ENCODE measurements at places on chromosomes 12 and 14.

DNA sequence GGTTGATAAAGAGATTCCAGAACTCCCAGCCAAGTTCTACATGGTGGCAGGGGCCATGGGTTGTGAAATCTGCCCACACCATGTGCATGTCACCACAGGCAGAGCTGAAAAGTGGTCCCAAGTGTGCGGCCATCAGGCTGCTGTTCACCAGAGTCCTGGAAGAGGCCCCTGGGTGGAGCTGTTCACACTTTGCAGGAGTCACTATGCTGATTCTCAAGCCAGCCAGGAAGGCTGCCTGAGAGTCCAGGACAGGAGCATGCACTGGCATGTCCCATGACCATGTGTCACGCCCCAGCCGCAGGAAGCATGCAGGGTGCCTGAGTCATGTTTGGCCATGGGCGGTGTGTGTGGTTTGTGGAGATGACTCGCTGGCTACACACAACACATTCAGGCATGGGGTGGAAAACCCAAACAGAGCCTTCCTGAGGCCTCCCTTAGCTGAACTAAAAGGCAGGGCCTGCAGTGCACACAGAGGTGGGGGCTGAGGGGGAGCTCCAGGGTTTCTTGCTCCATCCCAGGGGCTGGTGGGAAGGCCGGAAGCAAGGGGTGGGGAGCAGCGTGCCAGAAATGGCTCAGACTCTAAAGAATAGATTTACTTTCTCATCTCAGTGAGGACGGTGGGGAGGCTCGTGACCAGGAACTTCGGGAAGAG lies 19.4 kb downstream of the ABCB9 start:
- peak; percentile 91 for DNase-seq

DNA sequence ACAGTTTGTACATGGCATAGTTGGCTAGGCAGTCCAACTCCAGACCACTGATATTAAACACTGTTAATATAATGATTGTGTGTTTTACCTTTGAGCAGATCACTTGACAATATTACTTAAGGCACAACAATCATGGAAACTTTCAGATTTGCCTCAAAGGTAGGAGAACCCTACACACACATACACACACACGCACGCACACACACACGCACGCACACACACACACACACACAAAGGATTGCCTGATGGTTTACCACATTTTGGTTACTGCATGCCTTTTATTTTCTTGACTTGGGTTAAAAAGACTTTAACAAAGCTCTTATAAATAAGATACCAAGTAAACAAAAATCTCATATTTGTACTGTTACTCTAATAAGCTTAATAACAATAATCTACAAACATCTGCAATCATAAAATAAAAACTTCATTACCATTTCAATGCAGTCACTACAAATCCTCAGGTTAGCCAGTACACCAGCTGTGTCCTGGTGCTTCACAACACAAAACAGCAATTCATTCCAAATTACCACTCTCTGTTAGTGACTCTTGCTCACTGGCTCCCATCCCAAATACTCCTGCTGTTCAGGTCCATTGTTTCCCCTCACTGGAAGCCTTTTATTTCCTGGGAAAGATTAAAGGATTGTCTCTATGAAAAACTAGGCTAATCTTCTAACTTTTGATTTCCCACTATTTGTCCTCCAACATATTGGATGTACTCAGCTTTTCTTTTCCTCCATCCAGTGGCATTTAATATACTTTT lies 175.2 kb upstream of the ATP2B1 start:
- no peak for DNase-seq

DNA sequence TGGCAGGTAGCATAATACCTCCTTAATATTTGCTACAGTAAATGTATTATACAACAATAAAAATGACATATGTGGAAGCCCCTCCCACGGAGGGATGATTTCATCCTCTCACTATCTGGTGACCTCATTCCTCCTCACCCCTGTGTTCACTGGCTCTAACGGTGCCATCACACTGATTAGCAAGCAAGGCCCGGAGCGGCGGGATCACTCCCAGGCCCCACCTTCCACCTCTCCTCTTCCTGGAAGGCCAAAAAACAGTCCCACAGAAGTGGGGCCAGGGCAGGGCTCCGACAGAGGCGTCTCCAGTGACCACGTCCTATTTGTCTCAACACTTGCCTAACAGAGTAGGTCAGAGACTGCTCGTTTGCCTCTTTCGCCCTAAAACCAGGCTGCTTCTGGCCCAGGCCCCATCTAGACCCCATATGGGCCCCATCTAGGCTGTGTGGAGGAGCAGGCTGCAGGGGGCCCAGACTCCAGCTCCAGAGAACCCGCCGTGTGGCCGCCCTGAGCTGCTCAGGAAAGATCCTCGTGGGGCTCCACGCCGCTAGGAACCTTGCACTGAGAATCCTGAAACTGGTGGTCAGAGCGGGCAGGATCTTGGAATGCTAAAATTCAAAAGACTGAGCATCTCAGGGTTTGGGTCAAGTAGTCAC lies 3.7 kb downstream of the SELPLG start:
- DNase-seq = no peak

GRCh38 chr12:103028881-103029639 lies 71.6 kb downstream of the ASCL1 start:
- no peak for DNase-seq

DNA sequence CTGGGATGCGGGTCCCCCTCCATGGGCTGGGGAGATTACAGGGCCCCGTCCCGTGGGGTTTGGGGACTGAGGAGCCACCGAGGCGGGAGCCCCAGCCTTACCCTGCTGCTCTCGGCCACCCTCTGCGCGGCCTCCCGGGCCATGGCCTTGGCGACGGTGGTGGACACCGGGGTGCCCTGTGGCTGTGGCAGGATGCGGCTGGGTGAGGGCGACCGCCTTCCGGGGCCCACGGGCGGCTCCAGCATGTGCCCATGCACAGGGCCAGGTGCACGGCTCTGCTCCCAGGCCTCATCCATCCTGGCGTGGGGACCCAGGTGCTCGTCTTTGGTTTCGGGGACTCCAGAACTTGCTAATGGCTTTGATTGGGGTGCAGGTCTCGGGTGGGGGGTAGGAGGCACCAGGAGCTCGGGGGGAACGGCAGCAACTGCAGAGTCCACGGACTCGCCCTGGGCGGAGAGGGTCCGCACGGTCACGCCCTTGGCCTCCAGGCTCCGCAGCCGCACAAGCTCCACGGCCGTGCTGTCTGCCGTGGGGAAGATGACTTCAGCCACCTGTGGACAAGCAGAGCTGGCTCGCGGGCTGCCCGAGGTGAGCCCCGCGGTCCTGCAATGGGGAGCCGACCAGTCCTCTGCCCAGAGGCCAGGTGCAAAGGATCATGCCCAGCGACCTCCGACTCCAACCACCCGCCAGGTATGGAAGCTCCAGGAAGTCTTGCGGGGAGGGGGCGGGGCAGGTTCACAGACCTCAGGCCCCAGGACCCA lies 99.2 kb downstream of the PIWIL1 start:
- no peak for DNase-seq

GRCh38 chr12:55019784-55020183 lies at the start of gene NEUROD4:
Gene NEUROD4, plus strand, starts transcription at chr12:55019974. Its CDS starts 6,466 bp downstream, at chr12:55026440.
- DNase-seq = peak; percentile 62

- DNase-seq = peak; percentile 8
Observed at GRCh38 chr14:91149462-91149861, 35.6 kb downstream of the DGLUCY start.

DNA sequence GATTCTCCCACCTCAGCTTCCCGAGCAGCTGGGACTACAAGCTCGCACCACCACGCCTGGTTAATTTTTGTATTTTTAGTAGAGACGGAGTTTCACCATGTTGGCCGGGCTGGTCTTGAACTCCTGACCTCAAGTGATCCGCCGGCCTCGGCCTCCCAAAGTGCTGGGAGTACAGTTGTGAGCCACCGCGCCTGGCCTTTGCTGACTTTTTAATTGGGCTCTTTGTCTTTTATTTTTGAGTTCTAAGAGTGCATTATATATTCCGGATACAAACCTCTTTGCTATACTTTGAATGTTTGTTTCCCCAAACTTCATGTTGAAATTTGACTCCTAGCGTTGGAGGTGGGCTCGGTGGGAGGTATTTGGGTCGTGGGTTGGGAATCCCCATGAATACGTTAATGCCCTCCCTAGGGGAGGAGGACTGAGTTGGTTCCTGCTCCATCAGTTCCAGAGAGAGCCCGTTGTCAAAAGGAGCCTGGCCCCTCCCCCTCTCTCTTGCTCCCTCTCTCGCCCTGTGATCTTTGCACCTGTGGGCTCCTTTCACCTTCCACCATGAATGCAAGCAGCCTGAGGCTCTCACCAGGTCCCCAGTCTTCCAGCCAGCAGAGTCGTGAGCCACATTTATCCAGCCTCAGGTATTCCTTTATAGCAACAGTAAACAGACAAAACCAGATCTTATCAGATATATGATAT lies 103.2 kb upstream of the EVL start:
- no peak for DNase-seq

- DNase-seq = no peak
Observed at GRCh38 chr14:61836184-61836583, 74.0 kb downstream of the SNAPC1 start.

GRCh38 chr12:55715169-55715764 lies 579 bp upstream of the BLOC1S1 start:
- no peak for DNase-seq

GRCh38 chr12:26555139-26555538 lies 277.9 kb downstream of the ITPR2 start:
- DNase-seq = no peak

DNA sequence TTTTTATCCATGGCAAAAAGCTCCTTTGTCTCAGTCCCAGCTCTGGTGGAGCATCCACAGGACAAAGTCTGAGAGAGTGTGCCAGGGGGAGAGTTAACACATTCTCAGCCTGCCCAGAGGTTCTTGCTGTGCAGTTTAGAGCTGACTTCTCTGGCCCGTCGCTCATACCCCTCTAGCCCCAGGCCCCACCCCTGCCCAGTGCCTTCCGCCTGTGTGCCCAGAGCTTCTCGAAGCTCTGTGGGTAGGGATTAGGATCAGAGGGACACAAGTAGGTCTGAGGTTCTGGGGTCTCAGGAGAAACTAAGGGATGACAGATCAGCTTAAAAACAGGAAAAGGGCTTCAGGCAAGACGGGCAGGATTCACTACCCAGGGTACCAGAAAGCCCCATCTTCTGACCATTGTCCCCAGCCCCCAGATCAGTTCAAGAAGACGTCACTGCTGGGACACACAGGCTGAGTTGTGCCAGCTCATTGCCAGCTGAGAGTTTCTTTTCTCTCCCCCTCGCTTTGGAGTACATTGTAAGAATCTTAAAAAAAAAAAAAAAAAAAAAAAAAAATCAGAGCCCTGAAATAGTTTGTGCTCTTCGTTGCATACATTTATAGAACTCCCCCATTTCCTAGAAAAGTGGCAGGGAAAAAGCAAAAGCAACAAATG lies 127.0 kb downstream of the GCH1 start:
- no peak for DNase-seq

DNA sequence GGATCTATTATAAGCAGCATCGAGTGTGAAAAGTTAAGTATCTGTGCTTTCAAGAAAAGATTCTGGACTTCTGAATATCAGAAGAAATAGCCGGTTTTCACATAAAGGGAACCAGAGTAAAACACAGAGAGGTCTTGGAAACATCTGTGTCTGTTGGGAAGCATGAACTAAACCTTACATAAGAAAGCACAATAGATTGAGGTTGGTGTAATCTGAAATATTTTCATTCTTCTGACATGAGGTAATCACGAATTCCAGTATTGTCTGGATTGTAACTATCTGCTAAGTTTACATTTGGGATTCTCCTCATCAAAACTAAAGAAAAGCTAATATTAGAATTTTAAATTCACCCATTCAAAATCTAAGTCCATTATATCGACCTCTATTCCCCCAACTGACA lies 161.3 kb downstream of the CPNE8 start:
- no peak for DNase-seq

- DNase-seq = no peak
Observed at GRCh38 chr12:105672121-105672975, 341.9 kb downstream of the C12orf75 start.

- no peak for DNase-seq
Observed at GRCh38 chr14:23661542-23661941, 25.4 kb downstream of the DHRS2 start.

- DNase-seq = peak; percentile 2
Observed at GRCh38 chr14:88181072-88181471, 142.0 kb downstream of the KCNK10 start.

DNA sequence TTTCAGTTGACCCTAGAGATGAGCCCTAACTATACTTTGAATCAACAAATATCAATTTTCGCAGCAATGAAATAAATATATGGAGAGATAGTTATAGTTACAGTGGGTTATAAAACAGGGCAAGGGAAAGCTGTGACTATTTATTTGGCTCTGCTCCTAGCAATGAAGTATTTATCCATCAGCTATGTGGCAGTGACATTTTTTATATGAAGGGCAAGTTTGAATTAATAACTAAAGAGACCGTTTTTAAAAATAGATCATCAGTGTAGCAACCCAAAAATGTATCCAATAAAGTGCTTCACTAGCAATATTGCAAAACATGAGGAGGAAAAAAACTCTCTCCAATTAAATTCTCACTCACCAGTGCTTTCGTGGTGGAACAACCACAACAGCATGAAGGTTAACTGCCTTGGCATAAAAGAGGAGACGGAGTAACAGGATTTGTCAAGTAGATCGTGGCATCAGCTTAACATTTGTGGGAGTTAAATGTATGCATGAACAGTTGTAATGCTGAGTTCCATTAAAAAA lies 58.1 kb upstream of the NUDT4 start:
- DNase-seq = no peak

- DNase-seq = peak; percentile 90
Observed at GRCh38 chr14:103057372-103058163, at the start of gene CDC42BPB. Gene CDC42BPB, minus strand, starts transcription at chr14:103057549. Its CDS starts 376 bp downstream, at chr14:103057173.

DNA sequence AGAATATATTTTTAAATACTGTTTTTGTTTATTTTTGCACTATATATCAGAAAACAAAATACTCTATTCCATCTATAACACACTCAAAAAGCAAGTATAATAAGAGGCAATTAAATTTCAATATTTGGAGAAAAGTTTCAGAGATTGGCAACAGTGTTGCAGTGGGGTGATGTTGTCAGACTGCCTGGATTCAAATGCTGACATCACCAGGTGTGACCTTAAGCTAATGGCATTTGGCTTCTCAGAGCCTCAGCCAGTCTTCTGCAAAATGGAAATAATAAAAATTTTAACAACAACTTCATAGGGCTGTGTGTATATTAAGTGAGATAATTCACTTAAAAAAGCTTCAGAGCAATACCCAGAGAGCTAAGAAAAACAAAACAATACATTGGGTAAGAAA lies 74.7 kb downstream of the TMTC1 start:
- no peak for DNase-seq

DNA sequence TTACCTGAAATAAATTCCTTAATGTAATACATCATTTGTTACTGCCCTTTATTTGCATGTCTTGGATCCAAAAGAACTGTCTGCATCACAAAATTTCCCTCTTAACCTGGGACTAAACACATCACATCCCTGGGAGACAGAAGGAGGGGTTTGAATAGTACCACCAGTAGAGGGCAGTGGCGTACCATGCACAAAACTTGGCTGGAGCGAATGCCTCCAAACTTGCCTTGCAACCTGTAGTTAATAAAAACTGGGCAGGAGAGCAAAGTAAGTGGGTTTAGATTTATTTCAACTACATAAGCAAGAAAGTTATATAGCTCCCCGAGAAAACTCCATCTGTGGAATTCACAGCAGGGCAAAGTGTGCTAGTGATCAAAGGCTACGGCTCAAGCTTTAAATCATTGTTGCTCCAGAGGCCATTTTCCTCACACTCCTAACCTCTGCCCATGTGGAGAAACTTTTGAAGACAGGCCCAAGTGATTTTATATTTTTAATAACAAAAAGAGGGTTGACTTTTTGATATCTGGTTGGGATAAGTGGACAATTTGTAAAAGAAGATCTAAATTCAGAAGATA lies 1176.7 kb upstream of the SEL1L start:
- peak; percentile 40 for DNase-seq

Measured in NCI-H460 (cell line).